ENCODE measurements at places on chromosomes 2 and 18.

DNA sequence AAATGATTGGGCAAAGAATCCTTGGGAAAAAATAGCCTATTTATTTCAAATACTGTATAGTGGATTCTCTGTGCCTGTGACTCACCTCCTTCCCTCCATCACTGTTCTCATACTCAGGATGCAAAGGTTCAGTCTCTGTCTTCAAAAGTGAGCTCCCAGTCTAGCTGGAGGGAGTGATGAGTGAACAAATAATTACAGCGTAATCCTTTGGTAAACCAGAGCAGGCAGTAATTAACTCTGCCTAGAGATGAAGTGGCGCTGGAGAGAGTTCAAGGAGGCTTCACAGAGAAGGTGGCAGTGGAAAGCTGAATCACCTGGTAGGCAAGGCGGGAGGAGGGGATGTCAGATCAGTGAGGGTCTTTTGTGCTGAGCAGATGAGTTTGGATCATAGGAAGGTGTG, 6.5 kb downstream of the DGUOK start:
- DNase-seq: no peak

DNA sequence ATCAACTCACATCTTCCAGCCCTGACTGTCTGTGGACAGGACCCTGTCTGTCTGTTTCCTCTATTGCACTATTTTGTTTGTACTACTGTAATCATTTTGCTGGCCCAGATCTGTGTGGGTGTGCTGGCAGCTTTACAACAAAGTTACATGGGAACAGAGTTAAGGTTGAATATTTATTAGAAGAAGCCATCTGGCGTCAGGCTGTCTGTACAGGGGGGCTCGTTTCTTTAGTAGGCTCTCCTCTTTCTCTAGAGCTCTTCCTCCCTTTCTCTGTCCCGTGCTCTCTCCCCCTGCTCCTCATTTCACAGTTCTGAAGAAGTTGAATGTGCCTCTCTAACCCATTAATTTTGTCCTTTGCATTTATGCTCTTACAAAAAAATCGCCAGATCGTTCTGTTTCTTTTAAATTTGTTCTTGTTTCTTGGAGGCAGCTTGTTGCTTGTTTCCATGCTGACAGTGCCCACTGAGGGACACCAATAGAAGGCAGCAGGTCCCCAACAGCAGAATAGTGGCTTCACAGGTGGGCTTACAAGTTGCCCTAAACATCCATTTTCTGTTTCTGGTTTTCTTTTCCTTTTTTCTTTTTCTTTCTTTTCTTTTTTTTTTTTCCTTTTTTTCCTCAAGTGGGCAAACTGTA, 315.2 kb upstream of the ZEB2 start:
- no peak for DNase-seq

DNA sequence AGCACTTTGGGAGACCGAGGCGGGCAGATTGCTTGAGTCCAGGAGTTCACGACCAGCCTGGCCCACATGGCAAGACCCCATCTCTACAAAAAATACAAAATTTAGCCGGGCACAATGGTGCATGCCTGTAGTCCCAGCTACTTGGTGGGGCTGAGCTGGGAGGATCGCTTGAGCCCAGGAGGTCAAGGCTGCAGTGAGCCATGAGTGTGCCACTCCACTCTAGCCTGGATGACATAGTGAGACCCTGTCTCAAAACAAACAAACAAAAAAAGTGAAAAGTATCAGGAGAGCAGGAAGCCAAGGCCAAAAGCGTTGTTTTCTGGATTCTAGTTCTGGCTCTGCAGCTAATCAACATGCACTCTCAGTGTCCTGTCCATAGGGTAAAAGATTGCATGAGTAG, 10.7 kb upstream of the CLASP1 start:
- no peak for DNase-seq

- DNase-seq: no peak
Observed at GRCh38 chr18:27558388-27559155, 373.5 kb upstream of the CHST9 start.

GRCh38 chr2:20675701-20676352, 8.9 kb downstream of the GDF7 start:
- no peak for DNase-seq

- DNase-seq: no peak
Observed at GRCh38 chr18:22741318-22741717, 191.8 kb upstream of the RBBP8 start.
